GM13977 (cell line): ENCODE measurements at places on chromosomes 4 and X.

- DNase-seq = no peak
Measured at GRCh38 chr4:34516524-34516923, 1727.8 kb downstream of the ARAP2 start.

- no peak for DNase-seq
Measured at GRCh38 chr4:182486881-182487280, 243.7 kb downstream of the TENM3 start.

- DNase-seq = no peak
Measured at GRCh38 chrX:143873343-143873742, 10.5 kb upstream of the UBE2NL start.

DNA sequence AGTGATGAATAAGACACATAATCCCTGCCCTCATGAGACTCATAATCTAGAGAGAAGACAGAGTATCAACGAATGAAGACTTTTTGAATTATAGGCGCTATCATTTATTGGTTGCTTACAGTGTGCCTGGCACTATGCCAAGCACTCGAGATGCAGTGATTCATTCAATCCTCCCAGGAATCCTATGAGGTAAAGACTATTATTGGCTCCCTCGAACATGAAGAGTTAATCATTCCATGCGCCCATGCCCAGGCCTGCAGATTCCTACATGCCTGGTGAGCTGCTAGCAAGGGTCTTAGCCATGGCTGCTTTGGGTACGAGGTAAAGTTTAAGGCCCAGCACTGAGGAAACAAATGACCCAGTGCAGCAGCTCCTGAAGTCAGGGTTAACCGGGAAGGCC is 47.0 kb downstream of the TEX13B start:
- DNase-seq = no peak

DNA sequence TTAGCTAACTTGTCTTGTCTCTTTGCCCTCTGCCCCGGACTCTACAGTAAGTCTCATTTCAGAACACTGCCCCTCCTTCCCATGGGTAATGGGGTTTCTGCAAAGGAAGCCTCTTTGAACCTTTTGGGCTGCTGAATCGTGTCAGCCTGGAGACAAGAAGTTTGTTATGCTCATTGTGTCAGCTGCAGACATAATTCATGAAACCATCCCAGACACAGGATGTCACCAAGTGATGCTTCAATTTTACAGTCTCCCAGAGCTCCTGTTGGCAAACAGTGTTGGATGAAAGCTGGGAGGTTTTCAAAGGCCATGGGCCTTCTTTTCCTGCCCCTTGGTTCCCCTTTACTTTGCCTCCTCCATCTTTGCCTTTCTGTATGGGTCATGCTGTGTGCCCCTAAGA is 223.1 kb upstream of the TAPT1 start:
- no peak for DNase-seq

DNA sequence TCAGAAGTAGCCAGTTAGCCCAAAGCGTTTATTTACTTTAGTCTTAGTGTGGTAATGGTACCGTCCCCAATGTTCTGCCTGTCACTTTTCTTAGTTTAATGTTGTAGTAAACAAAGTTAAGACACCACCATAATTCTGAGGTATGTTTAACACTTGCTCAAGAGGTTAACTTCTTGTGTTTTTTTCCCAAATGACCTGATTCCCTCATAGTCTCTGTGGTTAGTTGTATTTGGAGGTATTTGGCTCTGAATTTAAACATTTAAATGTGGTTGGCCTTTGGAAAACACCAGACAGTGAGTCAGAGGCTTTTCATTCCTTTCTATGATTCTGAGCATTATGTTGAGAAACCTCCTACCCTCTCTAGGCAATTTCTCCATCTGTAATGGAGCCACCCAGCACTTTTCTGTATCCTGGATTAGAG is 47.9 kb downstream of the CXCL1 start:
- no peak for DNase-seq
